ENCODE measurements at places on chromosomes 7 and 10.
A peak's percentile ranks its signal among the peaks of the same experiment; 100 is the strongest.

DNA sequence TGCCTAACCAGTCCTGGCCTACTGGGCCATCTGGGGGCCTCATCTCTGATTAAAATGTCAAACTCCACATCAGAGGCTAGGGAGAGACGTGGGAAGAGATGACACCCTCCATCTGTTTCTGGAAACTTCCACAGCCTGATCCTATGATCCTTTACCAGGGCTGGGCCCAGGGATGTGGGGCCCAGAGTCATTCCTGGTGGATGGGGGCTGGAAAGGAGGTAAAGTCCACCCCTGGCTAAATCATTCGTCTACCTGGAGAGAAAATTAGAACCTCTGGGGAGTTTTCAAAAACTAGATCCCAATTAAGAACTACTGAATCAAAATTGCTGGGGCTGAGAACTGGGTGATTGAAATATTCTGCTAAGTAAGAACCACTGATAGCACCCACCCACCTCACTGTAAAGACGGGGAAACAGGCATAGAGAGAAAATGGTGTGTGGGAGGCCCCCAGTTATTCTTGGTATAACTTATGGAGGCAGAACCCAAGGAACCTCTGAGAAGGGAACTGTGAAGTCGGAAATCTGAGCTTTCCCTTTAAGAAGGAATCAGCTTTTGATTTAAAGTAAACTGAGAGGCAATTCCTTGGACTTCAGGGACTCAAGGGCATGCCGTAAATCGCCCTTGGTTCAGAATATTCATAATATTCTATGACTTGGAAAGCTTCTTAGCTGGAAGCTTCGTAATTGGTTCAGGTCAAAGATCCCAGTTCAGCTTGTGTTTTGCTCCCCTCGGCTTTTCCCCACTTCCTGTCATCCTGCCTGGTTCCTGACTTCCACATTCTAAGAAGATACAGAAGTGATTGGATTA is 53.1 kb downstream of the PRKAG2 start:
- H3K36me3 ChIP-seq: no peaks in the 10 kb centered on the region
- no peak overlapping the region for H3K27ac ChIP-seq
- no peak overlapping the region for H3K4me3 ChIP-seq

GRCh38 chr10:14815681-14816080 is 22.2 kb downstream of the CDNF start:
- H3K27me3 ChIP-seq: no peaks in the 10 kb centered on the region
- no peaks in the 10 kb centered on the region for H3K4me1 ChIP-seq
- no peak overlapping the region for H3K4me3 ChIP-seq

DNA sequence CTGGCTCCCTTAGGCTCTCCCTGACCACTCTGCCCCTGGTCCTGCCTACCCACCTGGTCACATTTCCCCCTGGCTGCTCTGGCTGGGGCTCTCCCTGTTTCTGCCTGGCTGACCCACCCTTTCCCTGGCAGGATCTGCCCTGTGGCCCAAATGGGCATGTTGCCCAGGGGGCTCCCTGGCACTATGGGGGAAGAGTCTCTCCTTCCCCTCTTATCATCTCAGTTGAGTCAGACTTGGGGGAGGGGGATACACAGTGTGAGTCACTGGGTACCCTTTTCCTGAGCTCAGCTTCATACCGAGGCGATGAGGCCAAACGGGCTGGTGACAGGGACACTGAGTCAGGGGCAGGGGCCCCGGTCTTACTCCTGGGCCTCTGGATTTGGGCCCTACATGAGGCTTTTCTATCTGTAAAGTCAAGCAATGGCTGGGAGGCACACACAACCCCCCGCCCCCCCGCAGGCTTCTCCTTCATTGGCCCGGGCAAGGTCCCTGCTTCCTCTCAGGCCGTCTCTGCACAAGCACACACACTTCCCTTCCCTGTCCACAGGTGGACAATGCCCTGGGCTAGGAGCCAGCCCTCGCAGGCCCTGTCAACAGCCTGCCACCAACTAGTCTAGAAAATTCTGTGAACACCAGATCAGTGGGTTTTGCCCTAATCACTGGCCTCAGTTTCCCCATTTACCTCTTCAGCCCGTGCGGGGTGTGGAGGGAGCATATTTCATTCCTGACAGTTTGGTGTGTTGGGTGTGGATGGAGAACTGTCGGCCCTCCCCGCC is 627 bp upstream of the FLNC start:
- no peak overlapping the region for H3K27ac ChIP-seq
- no peaks in the 10 kb centered on the region for H3K36me3 ChIP-seq
- peak overlapping the region; percentile 27 for H3K4me3 ChIP-seq
- no peaks in the 10 kb centered on the region for H3K27me3 ChIP-seq
- peaks cover 37% of the 10 kb centered on the region for H3K4me1 ChIP-seq
- DNase-seq: no peak

GRCh38 chr7:124275411-124275810 is 242.5 kb upstream of the TMEM229A start:
- H3K36me3 ChIP-seq: no peaks in the 10 kb centered on the region
- peaks cover 2% of the 10 kb centered on the region for H3K4me1 ChIP-seq
- no peaks in the 10 kb centered on the region for H3K27me3 ChIP-seq
- no peak overlapping the region for H3K27ac ChIP-seq

- peaks cover 7% of the 10 kb centered on the region for H3K27me3 ChIP-seq
- H3K4me1 ChIP-seq: no peaks in the 10 kb centered on the region
- H3K36me3 ChIP-seq: no peaks in the 10 kb centered on the region
- peak overlapping the region; percentile 90 for H3K4me3 ChIP-seq
- H3K27ac ChIP-seq: peak overlapping the region; percentile 78
- peak; percentile 20 for DNase-seq
Measured at GRCh38 chr7:140176122-140176701, 571 bp downstream of the KDM7A start.

DNA sequence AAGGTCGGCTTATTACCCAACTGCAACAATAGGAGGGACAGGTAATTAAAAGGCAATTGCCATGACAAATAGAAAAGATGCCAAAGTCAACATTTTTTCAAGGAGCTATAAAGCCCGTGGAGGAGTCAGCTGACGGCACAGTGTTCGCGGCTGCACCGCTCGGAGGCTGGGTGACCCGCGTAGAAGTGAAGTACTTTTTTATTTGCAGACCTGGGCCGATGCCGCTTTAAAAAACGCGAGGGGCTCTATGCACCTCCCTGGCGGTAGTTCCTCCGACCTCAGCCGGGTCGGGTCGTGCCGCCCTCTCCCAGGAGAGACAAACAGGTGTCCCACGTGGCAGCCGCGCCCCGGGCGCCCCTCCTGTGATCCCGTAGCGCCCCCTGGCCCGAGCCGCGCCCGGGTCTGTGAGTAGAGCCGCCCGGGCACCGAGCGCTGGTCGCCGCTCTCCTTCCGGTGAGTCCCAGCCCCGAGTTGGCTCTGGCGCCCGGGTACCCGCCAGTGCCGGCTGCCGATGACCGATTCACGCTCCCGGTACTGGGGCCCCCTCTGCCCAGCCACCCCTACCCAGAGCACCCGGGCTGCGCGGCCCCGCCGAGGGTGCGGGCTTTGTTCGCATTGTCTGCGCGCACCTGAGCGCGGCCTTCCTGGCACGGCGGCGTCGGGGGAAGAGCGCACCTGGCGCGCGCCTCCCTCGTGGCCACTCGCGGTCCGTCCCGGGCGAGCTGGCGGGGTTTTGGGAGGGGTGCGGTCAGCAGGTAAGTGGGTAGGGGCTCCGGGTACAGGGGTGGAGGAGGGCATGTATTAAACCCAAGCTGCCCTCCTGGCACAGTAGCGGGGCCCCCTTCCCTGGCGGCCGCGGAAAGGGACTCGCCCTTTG is at the start of gene VWA2:
VWA2 (plus strand) TSS at position 138 of the 877 bp plus-strand sequence. CDS start 9,460 bp downstream, outside the sequence.
- peak; percentile 21 for DNase-seq
- no peaks in the 10 kb centered on the region for H3K36me3 ChIP-seq
- H3K4me1 ChIP-seq: no peaks in the 10 kb centered on the region
- H3K4me3 ChIP-seq: peak within 1 kb of the TSS; percentile 17
- H3K27ac ChIP-seq: no peak within 1 kb of the TSS
- H3K27me3 ChIP-seq: peaks cover 91% of the 10 kb centered on the region

DNA sequence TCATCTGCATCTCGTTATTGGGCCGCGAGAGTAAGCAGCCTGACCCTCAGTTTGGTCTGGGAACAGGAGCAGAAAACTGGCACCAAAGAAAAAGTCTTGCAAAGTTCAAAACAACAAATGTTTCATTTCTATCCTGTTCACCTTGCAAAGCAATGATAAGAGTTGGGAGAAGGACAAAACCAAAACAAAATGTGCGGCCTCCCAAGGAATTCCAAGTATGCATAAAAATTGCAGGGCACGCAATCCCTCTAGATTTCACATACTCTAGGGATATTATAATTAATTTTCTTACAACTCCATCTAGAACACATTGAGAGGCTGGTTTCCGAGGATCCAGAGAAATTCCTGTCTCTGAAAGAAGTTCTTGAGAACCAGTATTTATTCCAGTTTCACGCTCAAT is 20.1 kb downstream of the CHUK start:
- peaks cover 11% of the 10 kb centered on the region for H3K36me3 ChIP-seq
- DNase-seq: no peak
- H3K4me1 ChIP-seq: no peaks in the 10 kb centered on the region
- H3K27ac ChIP-seq: no peak overlapping the region
- H3K4me3 ChIP-seq: no peak overlapping the region
